ENCODE measurements at places on chromosomes 16 and 17.

- DNase-seq, result no peak
Measured at GRCh38 chr16:57606847-57607501, 21.5 kb upstream of the ADGRG1 start.

- DNase-seq, result no peak
Measured at GRCh38 chr16:86371083-86371803, 139.1 kb upstream of the FOXF1 start.

- DNase-seq, result no peak
Measured at GRCh38 chr16:59088431-59088830, 354.3 kb upstream of the GOT2 start.

- no peak for DNase-seq
Measured at GRCh38 chr16:49468611-49469310, 95.2 kb downstream of the C16orf78 start.

DNA sequence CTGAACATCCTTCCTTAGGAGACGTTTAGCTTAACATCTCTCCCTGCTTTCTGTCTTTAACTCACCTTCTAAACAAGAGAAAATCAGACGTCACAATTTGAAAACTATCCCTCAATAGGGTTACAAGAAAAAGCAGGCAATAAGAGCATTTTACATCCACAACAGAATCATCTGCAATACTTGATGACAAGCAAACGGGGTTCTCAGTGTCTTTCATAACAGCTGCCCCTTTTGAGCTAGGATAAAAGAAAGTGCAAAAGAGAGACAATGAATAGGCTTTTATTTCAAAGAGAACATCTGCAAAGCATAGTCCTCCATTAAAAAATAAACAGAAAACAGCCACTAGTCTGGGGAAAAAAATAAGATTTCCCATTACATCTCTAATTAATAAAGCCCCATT, 13.2 kb downstream of the XYLT1 start:
- no peak for DNase-seq

- no peak for DNase-seq
Measured at GRCh38 chr16:88539261-88539651, 30.9 kb upstream of the ZC3H18 start.

- no peak for DNase-seq
Measured at GRCh38 chr16:79064256-79064972, 536.1 kb downstream of the MAF start.

DNA sequence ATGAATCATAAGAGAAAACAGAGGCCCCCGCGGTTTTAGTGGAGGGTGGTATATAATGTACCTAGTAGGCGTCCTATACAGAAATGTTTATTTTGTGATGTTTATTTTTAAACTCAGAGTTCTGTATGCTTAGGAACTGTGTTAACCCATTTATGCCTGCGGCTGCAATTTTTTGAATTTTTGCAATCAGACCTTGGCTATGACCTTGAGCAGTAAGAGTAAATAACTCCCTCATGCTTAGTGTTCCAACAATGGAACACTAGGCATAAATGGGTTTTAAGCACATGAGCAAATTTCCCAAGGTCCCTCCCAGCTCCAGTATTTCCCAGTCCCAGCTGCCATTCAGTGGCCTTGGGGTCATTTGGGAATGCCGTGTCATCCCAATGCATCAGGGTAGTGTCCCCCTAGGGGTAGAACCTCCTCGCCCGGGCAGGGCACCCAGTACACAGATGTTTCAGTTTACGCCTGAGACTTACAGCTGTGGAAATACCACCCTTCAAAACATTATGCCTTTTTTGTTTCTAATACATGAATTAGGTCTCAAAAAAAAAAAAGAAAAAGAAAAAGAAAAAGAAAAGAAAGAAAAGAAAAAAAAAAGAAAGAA, 605.8 kb upstream of the CDH11 start:
- no peak for DNase-seq

- no peak for DNase-seq
Measured at GRCh38 chr16:65657071-65657494, 535.2 kb upstream of the CDH11 start.

DNA sequence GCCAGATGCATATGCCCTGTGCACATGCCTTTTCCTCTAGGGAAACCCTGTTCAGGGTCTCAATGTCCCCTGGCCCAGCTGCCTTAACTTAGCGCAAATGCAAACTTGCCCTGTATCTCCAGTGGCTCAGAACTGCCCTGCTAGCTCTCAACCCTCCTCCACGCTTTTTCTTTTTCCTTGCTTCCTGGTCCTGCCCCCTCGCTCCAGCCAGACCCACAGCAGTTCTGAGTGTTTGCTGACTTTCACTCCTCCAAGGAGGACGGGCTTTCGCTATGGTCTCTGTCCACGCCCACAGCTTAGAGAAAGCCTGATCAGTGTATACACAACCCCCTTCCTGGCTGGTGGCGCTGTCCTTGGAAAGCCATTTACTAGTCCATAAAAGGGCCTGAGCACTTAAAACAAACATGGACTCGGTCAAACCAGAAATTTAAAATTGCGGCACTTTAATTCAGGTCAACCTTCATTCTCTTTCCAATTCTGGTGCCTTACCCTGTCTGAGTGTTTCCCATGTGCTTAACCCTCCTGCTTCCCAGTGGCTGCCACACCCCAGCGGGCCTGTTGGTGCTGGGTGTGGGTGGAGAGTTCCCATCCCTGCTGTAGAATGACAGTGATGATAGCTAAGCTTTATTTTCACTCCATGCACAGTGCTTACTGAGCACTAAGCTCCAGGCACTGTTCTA, 15.6 kb upstream of the TMEM98 start:
- peak; percentile 74 for DNase-seq

GRCh38 chr17:63834431-63835166, 7.1 kb upstream of the FTSJ3 start:
- no peak for DNase-seq

- no peak for DNase-seq
Measured at GRCh38 chr17:22443061-22443460, 750.7 kb downstream of the KCNJ18 start.

- no peak for DNase-seq
Measured at GRCh38 chr17:7959503-7960253, 27.7 kb downstream of the CNTROB start.

All from Right ventricle myocardium superior (tissue), 1 donor.